ENCODE measurements at places on chromosomes 11 and 22.

DNA sequence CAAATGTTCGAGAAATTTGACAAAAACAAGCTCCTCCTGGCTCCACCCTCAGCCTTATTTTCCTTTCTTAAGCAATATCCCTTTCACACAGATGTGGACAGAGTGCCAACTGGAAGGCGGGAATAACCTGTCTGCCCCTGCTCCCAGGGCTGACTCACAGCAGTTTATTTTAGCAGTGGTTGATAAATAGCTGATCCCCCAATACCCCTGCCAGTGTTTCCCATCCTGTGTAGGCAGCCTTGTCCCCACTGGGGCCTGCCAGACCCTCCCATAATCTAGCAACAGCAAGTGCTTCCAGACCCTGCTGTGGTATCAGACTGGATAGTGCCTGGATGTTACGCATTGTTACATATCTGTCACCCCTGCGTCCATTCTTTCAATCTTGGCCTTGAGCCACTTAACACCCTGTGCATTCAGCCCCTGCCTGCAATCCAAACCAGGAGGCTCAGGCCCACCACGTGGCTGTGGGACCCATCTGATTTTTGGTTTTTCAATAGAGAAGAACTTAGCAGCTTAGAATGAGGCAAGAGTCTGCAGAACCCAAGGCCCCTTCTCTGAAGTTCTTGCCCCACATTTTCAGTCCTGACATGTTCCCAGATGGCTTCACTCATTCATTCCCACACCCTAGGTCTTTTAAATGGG is 53.7 kb downstream of the PARVA start:
- DNase-seq: peak; percentile 78

DNA sequence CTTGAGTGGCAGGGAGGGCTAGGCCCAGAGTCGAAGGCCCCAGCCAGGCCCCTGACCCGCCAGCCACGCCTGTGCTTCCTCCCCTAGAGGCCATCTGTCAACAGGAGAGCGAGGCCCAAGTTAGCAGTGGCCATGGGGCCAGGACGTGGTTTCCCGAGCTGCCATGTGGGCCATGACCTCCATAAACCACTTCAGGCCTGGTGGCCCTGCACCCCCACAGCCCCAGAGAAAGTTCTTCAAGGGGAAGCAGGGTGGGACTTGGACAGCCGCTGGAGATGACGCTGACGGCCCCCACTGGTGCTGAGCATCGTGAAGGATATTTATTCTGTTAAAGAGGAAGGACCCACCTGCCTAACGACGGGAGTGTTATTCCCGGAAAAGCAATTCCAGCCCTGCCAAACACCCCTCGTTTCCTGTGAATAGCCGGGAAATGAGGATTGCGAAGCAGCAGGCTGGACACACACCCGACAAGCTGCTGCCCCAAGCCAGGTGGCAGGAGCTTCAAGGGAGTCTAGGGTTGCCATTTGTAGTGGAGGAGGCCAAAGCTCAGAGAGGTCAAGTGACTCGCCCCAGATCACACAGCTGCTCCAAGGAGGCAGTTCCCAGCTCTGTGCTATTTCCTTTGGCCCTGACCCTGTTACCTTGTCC is 12.8 kb downstream of the PRR5 start:
- no peak for DNase-seq

GRCh38 chr11:109914038-109914437 is 179.2 kb upstream of the ZC3H12C start:
- DNase-seq: no peak

DNA sequence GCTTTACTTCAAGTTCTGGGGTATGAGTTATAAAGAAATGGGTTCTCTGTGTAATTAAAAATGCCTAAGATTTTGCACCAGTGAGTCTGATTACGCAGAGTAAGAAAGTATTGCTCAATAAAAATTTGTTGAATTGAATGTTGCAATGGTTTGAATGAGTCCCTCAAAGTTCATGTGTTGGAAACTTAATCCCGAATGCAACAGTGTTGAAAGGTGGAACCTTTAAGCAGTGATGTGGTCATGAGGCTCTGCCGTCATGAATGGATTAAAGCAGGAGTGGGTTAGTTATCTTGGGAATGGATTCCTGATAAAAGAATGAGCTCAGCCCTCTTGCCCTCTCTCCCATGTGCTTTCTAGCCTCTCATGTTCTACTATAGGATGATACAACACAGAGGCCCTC is 52.6 kb upstream of the SESN3 start:
- DNase-seq: no peak

- no peak for DNase-seq
These were observed 393.5 kb downstream of the JRKL start for GRCh38 chr11:96783311-96783710.

- no peak for DNase-seq
These were observed 470.0 kb downstream of the BUD13 start for GRCh38 chr11:116302756-116303155.

GRCh38 chr22:27614006-27614649 is 187.4 kb downstream of the MN1 start:
- peak; percentile 47 for DNase-seq

DNA sequence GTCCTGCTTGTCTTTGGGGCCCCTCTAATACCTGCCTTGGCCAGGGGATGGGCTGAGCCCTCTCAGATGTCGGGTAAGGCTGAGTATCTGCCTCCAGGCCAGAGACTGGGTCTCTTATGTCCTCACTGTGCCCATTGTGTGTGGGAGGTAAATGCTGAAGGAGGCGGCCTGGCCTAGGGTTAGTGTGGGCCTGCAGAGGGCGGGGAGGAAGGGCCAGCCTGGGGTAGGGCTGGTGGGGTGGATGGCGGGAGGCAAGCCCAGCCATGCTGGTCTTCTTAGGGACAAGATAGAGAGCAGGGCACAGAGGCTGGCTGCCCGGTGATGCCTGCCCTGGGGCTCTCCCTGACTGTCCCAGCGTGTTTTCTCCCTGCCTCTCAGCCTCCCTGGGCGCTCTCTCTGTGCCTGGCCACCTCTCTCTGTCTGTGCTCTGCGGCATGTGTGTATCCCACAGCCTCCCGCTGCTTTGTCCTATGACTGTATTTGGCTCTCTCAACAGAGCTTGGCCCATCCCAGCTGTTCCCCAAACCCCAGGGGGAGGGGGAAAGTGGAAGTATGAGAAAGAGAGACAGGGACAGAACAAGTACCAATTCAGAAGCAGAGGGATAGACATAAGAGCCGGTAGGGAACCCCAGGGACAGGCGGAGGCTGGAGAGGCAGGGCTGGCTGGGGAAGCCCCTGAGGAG is 57.0 kb downstream of the PDE2A start:
- peak; percentile 51 for DNase-seq

DNA sequence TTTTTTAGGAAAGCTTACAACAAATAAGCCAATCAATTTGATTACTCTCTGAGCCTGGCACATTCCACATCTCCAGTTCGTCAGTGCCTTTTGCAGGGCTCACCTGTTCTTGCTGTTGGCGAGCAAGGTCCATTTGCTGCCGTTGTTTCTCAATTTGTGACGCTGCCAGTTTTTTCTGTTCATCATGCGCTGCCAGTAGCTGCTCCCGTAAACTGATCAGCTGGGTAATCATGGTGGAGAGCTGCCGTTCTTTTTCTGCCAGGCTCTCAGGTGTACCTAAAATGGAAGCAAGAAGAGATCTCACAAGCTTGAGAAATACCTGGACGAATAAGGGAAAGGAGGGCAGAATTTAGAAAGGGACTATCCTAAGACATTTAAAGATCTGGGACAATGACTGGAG is 169.7 kb downstream of the SOX6 start:
- DNase-seq: no peak

GRCh38 chr22:32572741-32573500 is 98.3 kb downstream of the FBXO7 start:
- DNase-seq: no peak

DNA sequence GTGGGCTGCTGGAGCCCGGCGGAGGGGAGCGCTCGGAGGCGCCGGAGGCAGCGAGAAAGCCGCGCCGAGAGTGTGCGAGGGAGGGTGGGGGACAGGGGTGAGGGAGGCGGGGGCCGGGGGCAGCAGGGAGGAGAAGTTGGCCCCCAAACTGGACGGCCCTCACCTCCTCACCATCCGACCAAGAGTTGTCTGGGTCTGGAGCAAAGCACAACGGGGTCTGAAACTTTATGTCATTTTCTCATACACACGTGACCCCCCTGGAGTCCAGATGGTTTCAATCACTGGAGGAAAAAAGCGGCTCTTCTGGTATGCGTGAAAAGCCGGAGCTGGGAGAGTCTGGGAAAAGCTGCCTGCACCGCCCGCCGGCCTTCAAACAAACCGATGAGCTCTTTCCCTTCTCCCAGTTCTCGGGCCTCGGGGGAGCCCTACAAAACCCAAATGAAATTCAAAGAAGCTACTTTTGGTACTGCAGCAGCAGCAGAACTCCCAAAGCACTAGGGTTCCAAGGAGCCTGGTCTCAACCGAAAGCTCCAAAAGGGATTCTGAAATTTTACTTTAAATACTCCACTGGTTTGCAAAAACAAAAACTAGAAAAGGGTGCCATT is 39.7 kb upstream of the AKIP1 start:
- DNase-seq: peak; percentile 90

DNA sequence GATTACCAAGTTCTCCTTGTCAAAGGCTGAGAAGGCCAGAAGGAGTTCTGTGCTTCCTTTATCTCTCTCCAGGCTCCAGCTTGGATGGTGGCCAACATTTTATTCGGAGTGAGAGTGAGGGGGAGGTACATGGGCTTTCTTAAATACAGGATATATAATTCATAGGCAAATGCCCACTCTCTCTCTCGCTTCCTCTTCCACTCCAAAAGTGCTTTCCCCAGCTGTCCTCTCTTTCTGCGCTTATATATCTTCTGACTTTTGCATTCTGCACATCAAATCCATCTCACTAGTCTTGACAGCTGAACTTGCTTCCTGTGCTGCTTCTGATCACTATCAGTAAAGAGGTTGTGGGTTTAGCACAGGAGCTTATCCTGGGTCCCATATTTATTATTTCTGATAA is 125.4 kb upstream of the ARHGAP20 start:
- DNase-seq: no peak

GRCh38 chr22:46077669-46078099 is 72.6 kb upstream of the PPARA start:
- DNase-seq: no peak

- no peak for DNase-seq
These were observed 247.6 kb downstream of the CADM1 start for GRCh38 chr11:115256397-115257197.

DNA sequence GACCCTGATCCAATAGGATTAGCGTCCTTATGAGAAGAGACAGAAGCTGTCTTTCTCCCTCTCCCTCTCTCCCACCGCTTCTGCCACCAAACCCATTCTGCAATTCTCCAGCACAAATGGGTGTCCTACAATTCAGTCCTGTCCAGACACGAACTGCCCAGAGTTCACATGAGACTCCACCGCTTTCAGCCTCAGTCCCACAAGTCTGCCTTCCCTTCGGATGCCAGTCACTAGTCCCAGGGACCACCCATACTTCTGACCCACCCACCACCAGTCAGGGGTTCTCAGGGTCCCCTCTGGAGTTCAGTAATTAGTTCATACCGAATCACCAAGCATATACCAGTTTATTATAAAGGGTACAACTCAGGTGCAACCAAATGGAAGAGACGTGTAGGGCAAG is 73.6 kb downstream of the TRIM29 start:
- DNase-seq: no peak

- peak; percentile 86 for DNase-seq
These were observed 10.9 kb downstream of the PIM3 start for GRCh38 chr22:49971232-49972162.

GRCh38 chr11:47532597-47533213 is 20.2 kb downstream of the CELF1 start:
- DNase-seq: no peak

DNA sequence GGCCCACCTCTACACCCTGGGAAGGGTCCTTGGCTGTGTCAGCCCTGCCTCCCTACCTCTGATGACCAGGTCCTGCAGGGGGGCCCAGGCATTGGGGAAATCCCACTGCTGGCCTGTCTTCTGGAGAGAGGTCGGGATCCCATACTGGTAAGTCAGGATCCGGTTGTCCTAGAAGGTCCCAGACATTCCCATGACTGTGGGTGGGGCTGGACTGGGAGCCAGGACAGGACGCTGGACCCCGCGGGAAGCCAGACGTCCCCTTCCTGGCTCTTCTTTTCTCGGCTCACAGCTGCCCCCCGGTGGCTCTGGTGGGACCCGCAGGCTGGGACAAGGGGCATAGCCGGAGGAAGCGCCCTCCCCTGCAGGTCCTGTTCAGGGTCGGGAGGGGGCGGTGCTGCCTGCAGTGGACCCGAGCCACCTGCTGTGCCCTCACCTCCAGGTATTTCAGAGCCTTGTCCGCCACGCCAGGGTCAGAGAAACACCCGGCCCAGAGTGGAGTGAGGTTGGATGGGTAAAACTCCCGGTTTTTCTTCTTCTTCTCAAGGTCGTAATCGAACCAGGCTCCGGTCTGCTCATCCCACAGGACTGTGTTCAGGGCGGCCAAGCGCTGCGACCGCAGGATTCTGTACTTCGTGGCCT is 20.0 kb downstream of the TREH start:
- DNase-seq: peak; percentile 96

GRCh38 chr22:23110190-23110921 is 31.4 kb downstream of the RSPH14 start:
- DNase-seq: no peak

DNA sequence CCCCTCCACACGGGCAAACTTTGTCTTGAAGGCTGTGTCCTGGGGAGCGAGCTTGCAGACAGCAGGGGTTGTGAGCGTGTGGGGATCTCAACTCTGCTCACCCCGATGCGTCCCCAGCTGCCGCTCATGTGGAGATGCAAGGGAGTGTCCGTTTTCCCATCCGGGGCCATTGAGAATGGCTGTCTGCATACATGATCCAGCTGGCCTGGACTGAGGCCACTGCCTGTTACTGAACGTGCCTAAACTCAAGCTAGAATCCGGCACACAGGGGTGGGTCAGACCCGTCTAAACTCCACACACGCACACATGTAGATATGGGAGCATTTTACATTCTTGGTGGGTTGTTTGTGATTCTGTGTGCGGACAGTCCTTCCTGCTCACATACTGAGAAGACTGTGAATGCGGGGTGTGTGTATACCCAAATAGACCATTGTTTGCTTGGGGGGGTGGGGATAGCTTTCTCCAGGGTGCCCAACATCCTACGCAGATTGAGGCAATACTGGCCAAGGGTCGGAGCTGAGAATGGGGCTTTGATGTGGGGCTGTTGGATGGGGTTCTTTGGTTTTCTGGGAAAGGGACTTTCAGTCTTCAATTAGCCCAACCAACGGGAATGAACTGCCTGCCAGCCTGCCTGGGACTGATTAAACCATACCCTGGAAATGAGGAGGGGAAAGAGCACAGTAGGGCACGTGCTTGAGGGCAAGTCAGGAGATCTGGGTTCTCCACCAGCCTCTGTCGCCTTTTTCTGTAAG is 60.4 kb downstream of the ST3GAL4 start:
- DNase-seq: no peak

DNA sequence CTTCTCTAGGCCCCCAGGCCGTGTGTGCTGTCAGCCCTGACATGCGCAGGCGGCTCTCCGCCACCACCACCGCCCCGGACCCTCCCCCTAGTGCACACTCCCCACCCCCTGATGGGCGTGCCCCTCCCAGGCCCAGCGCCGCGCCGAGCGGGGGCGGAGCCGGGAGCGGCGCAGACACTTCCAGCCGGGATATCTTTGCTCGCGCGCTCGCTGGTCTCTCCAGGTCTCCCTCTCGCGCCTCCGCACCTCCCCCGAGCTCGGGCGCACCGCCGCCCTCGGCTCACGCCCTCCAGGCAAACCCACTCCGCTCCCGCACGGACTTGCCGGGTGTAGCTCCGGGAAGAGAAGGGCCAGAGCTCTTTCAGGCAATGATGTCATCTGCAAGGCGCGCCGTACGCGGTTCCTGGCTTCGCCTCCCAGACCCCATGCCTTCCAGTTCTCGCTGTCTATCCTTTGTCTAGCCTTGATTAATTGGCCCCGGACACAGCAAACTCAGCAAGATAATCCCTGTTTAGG is at the start of gene SCN3B:
SCN3B (minus strand) TSS at position 59 of the 516 bp plus-strand sequence. CDS start 823 bp downstream, outside the sequence.
- peak; percentile 85 for DNase-seq

- DNase-seq: peak; percentile 72
These were observed 103.9 kb downstream of the GGTLC2 start for GRCh38 chr22:22748297-22748743.
